ENCODE measurements at places on chromosomes 16 and 17.

DNA sequence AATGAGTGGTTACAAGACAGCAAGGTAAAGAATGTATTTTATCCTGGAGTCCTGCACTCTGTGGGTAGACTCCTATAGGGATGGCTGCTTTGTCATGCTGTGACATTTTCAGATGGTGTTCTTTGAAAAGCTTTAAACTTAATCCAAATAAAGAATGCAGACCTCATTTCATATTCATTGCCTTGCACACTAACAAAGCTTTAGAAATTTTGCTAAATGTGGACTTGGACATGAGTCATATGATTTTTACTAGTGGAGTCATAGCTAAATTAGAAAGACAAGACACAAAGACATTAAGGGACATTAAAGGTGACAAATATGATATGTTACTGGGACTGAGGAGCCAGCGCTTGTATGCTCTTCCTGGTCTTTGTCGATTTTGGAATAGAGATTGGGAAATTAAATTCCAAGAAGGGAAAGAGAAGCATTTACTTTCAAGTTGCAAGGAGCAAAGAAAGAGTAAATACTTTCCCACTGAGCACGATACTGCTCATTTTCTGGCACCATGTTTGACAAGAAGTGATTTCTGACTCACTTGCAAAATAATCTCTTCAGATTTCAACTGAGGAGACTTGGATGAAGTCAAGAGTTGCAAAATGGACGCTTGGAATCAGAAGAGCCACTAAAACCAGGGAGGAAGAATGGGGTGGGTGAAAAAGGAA lies 152.9 kb upstream of the MYOCD start:
- no peak for DNase-seq

DNA sequence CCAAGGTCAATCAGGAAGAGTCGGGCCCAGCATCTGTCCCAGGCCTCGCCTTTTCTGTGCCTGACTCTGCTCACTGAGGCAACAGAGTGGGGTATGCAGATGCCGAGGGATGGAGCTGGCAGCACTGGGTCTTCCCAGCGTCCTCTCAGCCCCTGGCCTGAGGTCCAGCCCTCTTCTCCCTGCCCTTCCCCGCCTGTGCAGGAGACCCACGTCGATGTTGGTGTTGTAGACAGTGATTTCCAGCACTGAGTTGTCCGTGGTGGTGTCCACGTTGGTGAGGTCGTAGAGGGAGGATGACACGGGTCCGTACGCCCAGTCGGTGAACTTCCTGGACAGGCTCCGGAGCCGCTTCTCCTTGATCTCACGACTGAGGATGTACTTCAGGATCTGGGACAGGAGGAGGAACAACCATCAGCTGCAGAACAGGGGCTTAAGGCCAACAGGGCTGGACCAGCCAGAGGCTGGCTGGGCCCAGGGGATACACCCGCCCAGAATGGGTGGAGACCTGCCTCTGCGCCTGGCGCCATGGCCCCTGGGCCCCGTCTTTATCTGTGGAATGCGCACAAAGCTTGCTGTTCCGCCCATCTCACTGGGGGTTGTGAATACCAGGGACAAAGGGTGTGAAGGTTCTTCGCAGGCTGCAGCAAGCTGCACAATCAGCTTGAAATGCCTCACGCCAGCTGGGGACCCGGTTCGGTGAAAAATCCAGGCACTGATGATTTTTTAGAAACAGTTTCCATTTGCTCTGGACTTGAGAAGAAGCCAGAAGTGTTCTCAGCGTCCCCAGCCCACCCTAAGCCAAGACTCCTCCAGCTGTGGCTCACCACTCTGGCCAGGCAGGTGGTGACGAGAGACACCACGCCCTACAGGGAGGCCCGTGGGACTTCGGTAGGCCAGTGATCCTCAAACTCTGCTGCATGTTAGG lies 27.5 kb downstream of the TRPV3 start:
- no peak for DNase-seq

DNA sequence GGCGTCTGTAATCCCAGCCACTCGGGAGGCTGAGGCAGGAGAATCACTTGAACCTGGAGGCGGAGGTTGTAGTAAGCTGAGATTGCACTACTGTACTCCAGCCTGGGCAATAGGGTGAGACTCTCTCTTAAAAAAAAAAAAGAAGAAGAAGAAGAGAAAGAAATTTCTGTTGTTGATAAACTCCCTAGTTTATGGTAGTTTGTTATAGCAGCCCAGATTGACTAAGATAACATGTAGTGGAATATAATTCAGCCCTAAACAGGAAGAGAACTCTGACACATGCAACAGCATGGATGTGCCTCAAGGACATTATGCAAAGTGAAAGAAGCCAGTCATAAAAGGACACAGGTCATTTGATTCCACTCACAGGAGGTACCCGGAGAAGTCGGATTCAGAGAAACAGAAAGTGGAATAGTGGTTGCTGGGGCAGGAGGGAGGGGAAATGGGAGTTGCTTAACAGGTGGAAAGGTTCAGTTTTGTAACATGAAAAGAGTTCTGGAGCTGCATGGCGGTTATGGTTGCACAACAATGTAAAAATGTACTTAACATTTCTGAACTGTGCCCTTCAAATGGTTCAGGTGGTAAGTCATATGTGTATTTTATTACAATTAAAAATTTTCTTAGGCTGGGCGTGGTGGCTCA lies 26.0 kb upstream of the PRM1 start:
- no peak for DNase-seq

DNA sequence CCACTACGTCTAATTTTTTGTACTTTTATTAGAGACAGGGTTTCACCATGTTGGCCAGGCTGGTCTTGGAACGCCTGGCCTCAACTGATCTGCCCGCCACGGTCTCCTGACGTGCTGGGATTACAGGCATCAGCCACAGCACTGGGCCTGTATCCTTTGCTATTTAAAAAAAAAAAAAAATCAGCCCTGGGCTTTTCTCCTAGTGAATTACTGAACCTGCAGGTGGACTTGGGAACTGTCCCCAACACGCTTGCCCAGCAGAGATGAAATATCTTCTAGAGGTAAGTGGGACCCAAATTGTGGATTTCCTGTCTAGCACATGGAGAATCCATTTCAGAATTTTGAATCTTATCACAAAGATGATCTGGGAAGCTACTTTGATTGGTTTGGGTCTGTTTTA lies 14.8 kb downstream of the CNOT1 start:
- DNase-seq = no peak

DNA sequence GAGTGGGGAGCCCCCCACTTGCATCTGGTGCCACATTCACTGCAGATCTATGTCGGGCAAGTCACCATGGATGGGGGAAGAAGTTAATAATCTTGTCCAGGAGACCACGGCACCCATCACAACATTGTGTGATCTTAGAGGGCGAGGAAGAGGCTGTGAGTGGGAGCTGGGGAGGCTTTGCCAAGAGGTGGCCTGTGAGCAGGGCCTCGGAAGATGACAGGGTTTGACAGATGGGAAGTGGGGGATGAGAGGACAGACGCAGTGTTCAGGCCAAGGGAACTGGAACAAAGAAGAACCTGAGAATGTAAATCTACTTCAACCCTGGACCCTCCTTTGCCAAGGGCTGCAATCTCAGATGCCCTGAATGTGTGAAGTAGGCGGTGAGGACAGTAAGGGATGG lies 12.4 kb downstream of the ACE start:
- DNase-seq = no peak

DNA sequence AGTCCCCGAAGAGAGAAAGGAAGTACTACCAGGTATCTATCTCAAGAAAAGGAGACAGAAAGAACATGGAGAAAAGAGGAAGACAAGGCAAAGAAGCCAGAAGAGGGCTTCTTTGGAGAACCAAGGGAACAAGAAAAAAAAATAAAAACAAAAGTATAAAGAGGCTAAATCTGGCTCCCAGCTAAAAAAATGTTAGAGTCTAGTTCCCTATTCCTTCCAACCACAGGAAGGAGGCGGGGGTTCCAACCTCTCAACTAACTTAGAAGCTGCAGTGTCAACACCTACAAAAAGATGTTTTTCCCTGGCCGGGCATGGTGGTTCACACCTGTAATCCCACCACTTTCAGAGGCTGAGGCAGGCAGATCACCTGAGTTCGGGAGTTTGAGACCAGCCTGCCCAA lies 13.4 kb downstream of the UTP6 start:
- DNase-seq = no peak

DNA sequence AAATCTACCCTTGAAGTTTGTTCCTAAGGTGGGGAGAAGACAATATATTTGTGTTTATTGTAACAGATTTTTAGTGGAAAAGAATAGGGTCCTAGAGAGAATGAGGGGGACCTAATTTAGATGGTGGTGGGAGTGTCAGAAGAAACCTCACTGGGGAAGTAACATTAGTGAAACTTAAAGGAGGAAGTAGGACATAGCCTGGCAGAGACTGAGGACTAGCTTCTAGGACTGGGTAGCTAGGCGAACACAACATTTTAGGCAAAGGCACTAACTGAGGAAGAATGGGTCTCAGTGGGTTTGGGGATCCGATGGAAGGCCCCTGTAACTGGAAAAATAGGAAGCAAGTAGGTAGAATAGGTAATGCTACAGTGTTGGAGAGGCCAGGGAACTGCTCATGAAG lies 4.2 kb upstream of the ARL2BP start:
- DNase-seq = no peak

DNA sequence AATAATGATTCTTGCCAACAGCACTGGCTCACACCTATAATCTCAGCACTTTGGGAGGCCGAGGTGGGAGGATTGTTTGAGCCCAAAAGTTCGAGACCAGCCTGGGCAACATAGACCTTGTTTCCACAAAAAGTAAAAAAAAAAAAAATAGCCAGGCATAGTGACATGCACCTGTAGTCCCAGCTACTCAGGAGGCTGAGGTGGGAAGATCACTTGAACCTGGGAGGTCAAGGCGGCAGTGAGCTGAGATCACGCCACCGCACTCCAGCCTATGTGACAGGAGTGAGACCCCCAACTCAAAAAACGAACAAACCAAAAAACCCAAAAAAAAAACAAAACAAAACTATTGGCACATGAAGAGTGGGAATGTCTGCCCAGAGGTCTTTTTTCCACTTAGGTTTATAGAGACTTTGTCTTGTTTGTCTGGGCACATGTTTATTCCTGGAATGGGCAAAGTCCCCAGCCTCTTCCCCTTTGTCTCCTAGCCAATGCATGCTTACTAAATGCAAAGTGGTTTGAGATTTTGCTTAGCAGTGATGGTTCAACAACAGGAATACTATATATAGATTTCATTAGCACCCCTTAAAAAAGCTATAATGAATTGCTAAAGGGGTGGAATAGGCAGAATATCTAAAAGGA lies 25.9 kb downstream of the NMT1 start:
- DNase-seq = no peak
